ENCODE measurements at places on chromosomes 5 and 9.

GRCh38 chr9:129434187-129434586, 186.7 kb downstream of the C9orf50 start:
- no peak for DNase-seq

- DNase-seq, result no peak
These were observed 324.8 kb downstream of the PRELID2 start for GRCh38 chr5:145510324-145510723.

DNA sequence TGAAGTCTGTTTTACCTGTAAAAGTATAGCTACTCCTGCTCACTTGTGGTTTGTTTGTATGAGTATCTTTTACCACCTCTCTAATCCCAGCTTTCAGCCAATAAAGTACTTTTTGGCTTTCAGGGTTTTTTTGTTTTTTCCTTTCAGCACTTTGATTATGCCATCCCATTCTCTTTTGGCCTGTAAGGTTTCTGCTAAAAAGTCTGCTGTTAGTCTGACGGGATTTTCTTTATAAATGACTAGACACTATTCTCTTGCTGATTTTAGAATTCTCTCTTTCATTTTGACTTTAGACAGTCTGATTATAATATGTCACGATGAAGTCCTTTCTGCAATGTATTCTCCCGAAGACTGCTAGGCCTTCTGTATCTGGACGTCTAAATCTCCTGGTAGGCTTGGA, 37.2 kb downstream of the TEX10 start:
- no peak for DNase-seq

DNA sequence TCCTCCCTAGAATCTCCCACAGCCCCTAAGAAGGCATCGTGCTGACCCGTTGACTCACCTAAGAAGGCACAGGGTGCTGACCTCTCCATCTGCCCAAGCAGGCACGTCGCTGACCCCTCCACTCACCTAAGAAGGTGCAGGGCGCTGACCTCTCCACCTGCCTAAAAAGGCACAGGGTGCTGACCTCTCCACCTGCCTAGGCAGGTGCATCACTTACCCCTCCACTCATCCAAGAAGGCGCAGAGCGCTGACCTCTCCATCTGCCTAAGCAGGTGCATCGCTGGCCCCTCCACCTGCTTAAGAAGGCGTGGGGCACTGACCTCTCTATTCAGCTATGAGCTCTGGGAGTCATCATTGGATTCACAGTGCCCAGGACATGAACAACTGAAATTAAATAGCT, 54.4 kb upstream of the FCN1 start:
- DNase-seq, result peak; percentile 20

DNA sequence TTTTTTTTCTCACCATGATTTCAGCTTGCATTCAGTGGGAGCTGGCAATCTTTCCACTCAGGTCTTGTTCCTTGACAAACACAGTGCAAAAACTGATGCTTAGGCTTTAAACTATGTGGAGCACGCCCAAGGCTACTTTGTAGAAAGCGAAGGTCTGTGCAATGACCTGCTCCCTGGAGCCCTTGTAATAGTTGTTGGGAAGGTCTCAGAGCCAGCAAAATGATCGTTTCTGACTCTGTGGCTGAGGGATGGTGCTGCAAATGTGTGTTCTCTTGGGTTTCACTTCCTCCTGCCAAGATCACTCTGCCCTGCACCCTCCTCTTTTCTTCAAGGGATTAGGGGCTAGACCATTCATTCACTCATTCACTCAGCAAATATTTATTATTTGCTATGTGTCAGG, 249.7 kb upstream of the MAP3K1 start:
- DNase-seq, result no peak

DNA sequence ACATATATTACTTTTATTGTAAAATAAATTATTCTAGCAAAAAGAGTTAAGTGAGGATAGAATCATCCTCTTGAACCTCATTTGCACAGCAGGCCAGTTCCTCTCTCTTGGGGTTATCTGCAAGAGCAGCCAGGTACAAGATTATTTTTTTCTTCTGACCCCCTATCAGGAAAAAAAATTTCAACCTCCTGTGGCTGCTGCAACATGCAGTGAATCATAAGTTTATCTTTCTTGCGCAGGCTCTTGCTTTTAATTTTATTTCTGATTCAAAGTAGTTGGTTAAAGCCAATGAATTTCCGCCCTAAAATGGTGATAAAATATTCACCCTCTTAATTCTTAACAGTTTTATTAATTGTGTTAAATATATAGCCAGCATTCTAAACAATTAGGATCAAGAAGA, 69.7 kb upstream of the PPP3R2 start:
- no peak for DNase-seq

DNA sequence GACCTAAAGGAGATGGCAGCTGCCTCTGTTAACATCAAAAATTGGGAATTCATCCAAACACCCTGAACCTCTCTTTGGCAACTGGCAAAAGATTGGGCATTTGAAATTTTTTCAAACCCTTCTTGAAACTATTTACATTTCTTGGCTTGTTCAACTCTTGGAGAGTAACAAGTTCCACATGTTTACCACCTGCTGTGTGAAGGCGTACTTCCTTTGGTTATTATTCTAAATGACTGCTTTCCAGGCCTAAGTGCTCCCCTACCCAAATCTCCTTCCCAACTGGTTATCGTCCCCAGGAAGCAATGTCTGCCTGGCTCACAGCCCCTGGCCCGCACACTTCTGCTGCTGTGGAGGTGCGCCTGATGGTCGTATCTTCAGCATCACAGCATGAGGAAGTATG, 422.7 kb downstream of the DMAC1 start:
- DNase-seq, result no peak

DNA sequence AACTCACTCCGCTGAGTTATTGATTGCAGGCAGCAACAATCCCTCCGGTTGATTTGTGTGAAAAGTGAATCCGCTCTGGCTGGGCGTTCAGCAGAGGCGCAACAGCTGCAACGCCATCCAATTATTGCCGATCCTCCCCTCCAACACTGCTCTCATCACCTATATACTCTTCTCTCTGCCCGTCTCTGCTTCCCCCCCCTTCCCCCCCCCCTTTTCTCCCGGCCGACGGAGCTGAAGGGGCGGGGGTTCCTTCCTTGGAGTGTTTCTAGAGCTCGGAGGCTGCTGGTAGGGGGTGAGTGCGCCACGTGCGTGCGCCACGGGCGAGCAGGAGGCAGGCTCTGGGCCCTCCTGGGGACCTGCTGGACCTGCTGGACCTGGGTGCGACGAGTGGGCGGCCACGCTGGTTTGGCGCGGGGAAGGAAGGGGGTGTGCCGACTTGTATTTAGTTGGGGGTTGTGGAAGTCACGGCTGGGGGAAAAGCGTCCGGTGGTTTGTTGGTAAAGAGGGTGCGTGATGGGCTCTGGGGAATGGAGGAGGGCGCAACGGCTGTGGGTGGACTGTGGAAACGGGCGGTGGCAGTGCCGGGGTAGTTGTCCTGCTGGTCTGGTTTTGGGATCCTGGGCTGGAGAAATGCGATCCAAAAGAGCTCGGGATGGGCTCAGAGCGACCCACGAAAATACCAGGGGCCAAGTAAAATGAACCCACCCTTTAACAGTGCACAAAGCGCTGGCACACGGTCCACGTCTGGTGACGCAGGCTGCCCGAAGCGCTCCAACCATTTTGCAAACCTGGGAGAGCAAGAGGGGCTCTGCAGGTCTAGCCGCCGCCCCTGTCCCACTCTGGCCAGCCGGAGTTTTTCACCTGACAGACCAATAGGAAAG, 6.4 kb upstream of the MEF2C start:
- peak; percentile 59 for DNase-seq

DNA sequence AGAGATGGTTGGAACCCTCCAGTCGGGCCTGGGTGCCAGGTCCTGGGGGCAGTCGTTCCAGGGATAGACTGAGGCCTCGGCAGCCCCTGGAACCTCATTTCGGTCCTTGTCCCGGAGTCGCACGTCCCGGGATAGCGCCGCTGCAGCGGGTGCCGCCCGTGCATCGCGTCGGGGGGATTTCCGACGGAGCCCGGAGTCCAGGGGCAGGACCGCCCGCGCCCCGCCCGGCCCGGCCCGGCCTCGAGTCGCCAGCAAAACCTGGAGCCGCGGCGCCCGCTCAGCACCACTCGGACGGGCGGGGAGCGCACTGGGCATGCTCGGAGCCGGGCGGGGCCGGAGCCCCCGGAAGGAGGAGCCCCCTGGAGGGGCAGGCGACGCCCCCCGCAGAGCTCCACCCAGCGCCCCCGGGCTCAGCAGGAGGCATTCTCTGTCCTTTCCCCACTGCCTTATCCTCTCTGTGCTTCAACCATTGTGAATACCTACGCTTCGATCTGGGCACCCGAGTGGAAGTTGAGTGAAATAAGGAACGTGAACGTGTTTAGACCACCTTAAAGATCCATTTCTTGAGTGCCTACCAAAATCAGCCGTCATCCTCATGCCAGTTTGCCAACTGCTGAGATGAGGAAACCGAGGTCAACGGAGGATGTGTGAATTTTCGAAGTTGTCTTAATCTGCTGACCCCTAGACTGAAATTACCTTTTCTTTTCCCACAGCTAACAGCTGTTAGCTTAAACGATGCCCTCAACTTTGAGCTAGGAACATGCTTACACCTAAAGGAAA, 1.7 kb upstream of the PTPN3 start:
- peak; percentile 55 for DNase-seq

DNA sequence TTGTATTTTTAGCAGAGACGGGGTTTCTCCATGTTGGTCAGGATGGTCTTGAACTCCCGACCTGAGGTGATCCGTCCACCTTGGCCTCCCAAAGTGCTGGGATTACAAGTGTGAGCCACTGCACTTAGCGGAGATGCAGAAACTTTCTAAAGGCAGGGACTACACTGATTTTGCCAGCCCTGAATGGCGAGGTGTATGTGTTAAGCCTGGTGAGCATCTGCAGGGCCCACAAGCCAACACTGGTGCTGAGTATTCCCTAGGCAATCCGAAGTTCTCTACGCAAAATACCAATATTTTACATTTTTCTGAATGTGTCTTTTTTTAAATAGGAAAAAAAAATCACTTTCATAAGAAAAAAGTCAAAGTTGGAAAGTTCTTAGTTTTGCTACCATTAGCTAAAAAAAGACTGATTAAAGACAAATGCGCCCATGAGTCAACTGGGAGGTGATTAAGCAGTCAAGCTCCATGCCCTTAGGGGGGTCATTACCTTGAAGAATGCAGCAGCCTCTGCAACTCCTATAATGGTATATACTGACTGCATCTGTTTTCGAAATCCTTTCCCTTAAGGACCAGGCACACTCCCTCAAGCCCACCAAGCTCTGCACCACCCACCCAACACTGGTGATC, 502.8 kb downstream of the BNC2 start:
- DNase-seq, result no peak

DNA sequence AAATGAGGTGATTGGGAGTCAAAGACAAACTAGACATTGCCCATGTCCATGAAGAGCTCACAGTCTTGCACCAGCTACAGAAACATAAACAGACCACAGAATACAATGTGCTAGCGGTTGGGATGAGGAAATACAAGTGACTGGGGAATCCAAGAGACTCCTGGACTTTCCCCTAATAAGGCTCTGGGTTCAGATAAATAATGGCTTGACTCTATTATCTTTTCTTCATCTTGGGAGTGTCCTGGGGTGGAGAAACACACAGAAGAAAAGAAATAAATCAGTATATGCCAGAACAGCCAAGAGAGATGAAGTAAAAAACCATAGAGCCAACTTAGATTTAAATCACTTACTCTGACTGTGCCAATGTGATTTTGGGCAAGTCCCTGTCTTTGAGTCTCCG, 227.8 kb downstream of the PAPPA start:
- DNase-seq, result no peak

DNA sequence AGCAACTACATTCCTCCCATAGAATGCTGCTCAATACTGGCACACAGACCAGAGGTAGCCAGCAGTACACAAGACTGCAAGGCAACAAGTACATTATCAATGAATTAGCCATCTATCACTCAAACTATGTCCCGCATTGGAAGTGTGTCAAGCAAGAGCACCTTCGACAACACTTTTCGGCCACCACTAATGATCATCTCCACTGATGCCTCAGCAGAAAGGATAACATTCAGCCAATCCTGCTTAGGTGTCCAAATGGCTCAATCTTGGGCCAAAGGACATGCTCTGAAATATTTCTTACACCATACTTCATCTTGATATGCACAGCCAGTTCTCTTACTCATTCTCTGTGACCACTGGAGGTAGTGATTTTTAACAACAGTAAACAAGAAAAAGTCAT, 25.0 kb downstream of the SKP1 start:
- DNase-seq, result no peak

GRCh38 chr5:143594902-143595818, 191.7 kb upstream of the NR3C1 start:
- no peak for DNase-seq

GRCh38 chr5:107430071-107430625, 240.6 kb downstream of the EFNA5 start:
- no peak for DNase-seq

DNA sequence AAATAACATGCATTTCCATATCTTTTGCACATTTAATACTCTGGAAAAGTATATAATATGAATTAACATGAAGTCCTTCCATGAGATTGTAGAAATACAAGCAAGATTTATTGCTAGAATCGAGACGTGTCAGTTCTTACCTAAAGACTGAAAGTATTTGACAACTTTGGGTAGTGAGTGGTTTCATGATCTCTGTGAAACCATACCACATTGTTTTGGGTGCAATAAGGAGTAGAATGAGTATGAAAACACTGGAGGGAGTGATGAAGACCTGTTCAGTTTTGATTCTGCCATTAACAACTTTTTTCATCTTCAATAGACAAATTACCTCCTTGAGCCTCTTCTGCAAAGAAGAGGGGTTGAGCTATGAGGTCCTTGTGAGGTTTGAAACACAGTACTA, 133.7 kb downstream of the NUDT12 start:
- no peak for DNase-seq

DNA sequence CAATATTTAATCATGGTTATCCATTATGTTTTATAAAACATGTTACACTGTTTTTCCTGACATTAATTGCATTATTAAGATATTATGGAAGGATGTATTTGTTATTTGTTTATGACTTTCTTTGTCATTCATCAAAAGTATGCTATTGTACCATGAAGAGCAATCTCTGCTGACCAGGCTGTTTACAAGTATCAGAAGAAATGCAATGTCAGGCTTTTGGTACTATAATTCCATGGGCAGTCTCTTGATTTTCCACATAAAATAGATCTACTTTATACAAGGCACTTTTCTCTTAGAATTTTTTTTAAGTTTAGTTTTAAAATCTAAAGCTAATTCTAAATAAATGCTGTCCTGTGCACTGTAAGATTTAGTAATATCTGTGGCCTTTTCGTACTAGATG, 196.6 kb downstream of the COX7C start:
- DNase-seq, result no peak

GRCh38 chr5:44538797-44539601, 149.8 kb upstream of the FGF10 start:
- DNase-seq, result no peak

DNA sequence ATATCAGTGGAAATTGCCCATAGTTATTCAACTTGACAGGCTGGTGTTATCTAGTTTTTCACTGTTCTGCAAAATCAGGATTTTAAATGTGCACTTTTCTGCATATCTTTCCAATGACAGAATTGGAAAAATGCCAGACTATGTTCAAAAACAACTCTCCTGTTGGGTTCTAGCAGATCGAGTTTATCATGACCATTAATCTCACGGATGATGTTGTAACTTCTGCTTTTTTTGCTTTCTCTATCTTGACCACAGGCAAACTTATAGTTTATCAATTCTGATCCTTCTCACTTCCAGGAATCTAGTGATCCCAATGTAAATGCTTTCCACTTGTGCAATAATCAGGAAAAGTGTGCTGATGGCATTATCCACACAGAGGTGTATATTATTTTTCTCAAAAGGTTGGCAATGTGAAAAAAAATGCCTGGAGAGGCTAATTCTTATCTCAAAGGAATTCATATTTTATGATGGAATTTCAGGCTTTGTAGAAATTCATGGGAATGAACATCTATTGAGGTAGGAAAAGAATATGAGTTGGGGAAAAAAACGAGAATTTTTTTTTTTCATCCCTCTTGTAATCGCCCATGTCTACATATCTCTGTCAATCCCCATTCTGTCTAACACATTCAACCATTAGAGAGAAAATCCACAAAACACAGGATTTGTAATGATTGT, 73.6 kb upstream of the DAB2 start:
- no peak for DNase-seq
